ENCODE measurements at places on chromosomes 7 and 10. TPM values are rescaled to one million over a fixed set of nuclear protein-coding genes. Genes with fewer than 3 reads are reported as not detected.
A peak's percentile ranks its signal among the peaks of the same experiment; 100 is the strongest.

DNA sequence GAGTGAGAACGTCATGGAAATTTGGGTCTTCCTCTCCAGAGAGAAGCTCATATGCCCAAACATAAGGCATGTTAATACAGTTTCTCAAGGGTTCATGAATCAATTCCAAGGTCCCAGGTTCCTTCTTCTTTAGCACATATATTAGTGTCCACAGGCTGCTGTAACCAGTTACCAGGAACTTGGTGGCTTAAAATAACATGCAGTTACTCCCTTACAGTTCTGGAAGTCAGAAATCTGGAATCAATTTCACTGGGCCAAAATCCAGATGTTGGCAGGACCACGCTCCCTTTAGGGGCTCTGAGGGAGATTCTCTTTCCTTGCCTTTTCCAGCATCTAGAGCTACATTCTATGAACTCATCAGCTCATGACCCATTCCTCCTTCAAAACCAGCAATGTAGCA lies 64.8 kb downstream of the MRC1 start:
- no peaks in the 10 kb centered on the region for H3K36me3 ChIP-seq
- no peak overlapping the region for H3K4me3 ChIP-seq
- no peaks in the 10 kb centered on the region for H3K4me1 ChIP-seq
- DNase-seq = no peak

DNA sequence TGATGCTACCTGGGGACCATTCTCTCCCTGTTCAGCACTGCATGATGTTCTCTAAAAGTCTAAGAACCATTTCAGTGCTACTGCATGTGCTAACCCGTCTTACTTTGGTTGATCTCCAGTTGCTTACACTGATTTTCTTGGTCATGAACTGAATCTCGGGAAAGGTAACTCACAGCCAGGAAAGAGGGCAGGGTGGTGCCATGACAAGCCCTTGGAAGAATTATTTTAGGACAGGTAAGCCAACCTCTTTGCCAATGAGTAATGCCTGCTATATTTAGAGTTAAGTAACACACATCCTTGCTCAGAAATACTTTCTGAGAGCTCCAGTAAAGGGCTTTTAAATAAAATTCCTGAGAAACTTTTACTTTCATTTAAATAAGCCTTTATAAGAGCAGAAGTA lies 126.7 kb downstream of the ARL4A start:
- no peak for DNase-seq
- no peaks in the 10 kb centered on the region for H3K27me3 ChIP-seq
- H3K4me1 ChIP-seq = no peaks in the 10 kb centered on the region
- no peaks in the 10 kb centered on the region for H3K36me3 ChIP-seq
- H3K27ac ChIP-seq = no peak overlapping the region
- no peak overlapping the region for H3K4me3 ChIP-seq

GRCh38 chr7:22255834-22256233 lies 101.1 kb downstream of the RAPGEF5 start:
- no peak overlapping the region for H3K4me3 ChIP-seq
- H3K4me1 ChIP-seq = no peaks in the 10 kb centered on the region
- no peaks in the 10 kb centered on the region for H3K36me3 ChIP-seq
- H3K27ac ChIP-seq = peak overlapping the region; percentile 63
- DNase-seq = peak; percentile 46

DNA sequence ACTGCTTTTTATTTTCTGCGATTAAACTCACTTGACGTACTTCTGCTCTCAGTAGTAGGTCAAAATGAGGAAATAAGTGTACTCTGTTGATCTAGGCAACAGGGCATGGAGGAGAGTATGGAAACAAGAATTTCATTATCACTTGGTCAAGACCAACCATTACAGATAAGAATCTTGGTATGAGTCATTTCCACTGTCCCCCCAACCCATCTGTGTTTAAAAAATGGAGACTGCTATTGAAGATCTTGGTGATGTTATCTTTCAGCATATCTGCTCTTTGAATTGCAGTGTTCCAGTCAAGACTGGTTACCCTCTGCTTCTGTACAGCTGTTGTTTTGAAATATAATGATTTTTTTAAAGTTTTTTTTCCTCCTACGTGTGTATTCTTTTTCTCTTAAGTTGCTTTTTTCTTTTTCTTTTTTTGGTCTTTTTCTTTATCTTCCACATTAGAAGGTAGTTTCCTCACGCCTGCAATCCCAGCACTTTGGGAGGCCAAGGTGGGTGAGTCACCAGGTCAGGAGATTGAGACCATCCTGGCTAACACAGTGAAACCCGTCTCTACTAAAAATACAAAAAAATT lies 11.7 kb downstream of the STAM start:
- no peaks in the 10 kb centered on the region for H3K36me3 ChIP-seq
- no peak overlapping the region for H3K4me3 ChIP-seq
- H3K4me1 ChIP-seq = no peaks in the 10 kb centered on the region
- peak overlapping the region; percentile 10 for H3K27ac ChIP-seq

GRCh38 chr10:48651839-48652238 lies 32.8 kb upstream of the WDFY4 start:
- H3K36me3 ChIP-seq = no peaks in the 10 kb centered on the region
- H3K4me1 ChIP-seq = peaks cover 5% of the 10 kb centered on the region
- H3K4me3 ChIP-seq = no peak overlapping the region
- H3K27me3 ChIP-seq = peaks cover 12% of the 10 kb centered on the region

GRCh38 chr7:98276241-98276761 lies 5.2 kb upstream of the BRI3 start:
- DNase-seq = peak; percentile 68
- no peaks in the 10 kb centered on the region for H3K36me3 ChIP-seq
- no peak overlapping the region for H3K4me3 ChIP-seq
- peak overlapping the region; percentile 78 for H3K27ac ChIP-seq
- peaks cover 15% of the 10 kb centered on the region for H3K4me1 ChIP-seq
- no peaks in the 10 kb centered on the region for H3K27me3 ChIP-seq

Gene LRRC4
- polyA plus RNA-seq = 3.5 TPM

Gene TAS2R4
- not detected for polyA plus RNA-seq
